Glutamatergic neuron (in vitro differentiated cells): ENCODE measurements at places on chromosomes 6 and 20. TPM values are rescaled to one million over a fixed set of nuclear protein-coding genes. Genes with fewer than 3 reads are reported as not detected.

DLK2 gene
- 2.2 TPM for total RNA-seq

CD93 gene
- not detected for total RNA-seq

SGK2 gene
- 0.56 TPM for total RNA-seq

TSPYL1 gene
- total RNA-seq: 63.3 TPM

ERVFRD-1 gene
- total RNA-seq: not detected

FOXF2 gene
- total RNA-seq: 0.71 TPM

RAB44 gene
- total RNA-seq: not detected

COL9A3 gene
- total RNA-seq: 78.7 TPM

MUC22 gene
- total RNA-seq: not detected

MCCD1 gene
- not detected for total RNA-seq

LY6G5C gene
- total RNA-seq: 13.8 TPM

DACT2 gene
- total RNA-seq: 0.22 TPM

FILIP1 gene
- total RNA-seq: 0.69 TPM

SRMS gene
- total RNA-seq: not detected

MMP24 gene
- 19.0 TPM for total RNA-seq

BFSP1 gene
- 0.69 TPM for total RNA-seq

MED23 gene
- total RNA-seq: 38.8 TPM

FOXA2 gene
- not detected for total RNA-seq

ELOVL5 gene
- 97.2 TPM for total RNA-seq

OPRL1 gene
- 2.9 TPM for total RNA-seq

EYA2 gene
- total RNA-seq: 94.1 TPM

PNPLA1 gene
- not detected for total RNA-seq

HLA-DQB1 gene
- not detected for total RNA-seq
